HT1080 (cell line): ENCODE measurements at places on chromosomes 5 and 9. TPM values are rescaled to one million over a fixed set of nuclear protein-coding genes. Genes with fewer than 3 reads are reported as not detected.

- DNase-seq, result peak; percentile 25
Measured at GRCh38 chr5:157106630-157107461, 2.0 kb downstream of the HAVCR2 start.

DNA sequence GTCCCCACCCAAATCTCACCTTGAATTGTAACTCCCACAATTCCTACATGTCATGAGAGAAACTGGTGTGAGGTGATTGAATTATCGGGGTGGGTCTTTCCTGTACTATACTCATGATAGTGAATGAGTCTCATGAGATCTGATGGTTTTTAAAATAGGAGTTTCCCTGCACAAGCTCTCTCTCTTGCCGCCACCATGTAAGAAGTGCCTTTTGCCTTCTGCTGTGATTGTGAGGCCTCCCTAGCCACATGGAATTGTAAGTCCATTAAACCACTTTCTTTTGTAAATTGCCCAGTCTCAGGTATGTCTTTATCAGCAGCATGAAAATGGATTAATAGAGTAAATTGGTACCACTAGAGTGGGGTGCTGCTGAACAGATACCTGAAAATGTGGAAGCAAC is 140.9 kb downstream of the ARHGEF28 start:
- no peak for DNase-seq

GRCh38 chr5:35133186-35133585 is 85.4 kb upstream of the AGXT2 start:
- peak; percentile 45 for DNase-seq

DNA sequence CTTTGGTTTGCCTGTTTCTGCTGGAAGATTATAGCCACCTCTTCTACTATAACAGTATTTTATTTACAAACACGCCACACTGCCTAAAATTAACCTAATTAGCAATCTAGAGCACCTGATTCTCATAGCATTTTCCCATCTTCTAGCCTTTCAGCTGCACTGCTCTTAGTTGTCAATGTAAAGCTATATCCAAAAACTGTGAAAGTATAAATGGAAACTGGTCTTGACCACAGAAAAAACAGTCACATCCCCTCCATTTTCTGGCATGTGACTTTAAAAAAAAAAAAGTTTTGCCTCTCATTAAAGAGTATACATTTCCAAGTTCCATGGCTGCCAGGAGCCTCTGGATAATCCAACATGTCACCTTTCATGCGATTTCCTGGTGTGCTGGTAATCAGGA is 287.8 kb downstream of the DTWD2 start:
- no peak for DNase-seq

DNA sequence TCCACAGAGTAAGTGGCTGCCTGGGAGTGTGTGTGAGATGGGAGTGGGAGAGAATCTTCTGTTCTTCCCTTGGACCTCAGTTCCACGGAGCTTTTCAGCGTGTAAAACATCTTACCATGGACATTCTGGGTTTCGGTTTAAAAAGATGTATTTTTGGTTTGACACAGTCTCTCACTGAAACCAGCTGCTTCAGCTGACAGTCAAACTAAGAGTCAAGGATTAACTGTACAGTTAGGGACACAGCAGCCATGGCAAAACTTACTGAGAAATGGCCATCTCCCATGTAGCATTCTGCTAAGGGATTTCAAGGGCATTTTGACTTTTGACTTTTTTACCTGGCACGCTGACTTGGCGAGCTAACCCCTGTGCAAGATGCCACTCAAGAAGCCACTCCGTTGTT is 93.8 kb upstream of the IL12B start:
- DNase-seq, result no peak

- no peak for DNase-seq
Measured at GRCh38 chr5:5275211-5275610, 135.1 kb downstream of the ADAMTS16 start.

GRCh38 chr9:116543731-116544400 is 143.2 kb upstream of the TRIM32 start:
- DNase-seq, result peak; percentile 31

The FUT7 gene
- total RNA-seq, result not detected in 2 replicates

The WDR38 gene
- not detected in 2 replicates for total RNA-seq
